ENCODE measurements at places on chromosomes 1 and 21. TPM values are rescaled to one million over a fixed set of nuclear protein-coding genes. Genes with fewer than 3 reads are reported as not detected.

ETV3L gene
- not detected for total RNA-seq

GUCA2A gene
- not detected for total RNA-seq

MYBPH gene
- total RNA-seq = 0.22 TPM

BRINP3 gene
- total RNA-seq = not detected

SLAMF6 gene
- 1.2 TPM for total RNA-seq

OR10J1 gene
- total RNA-seq = not detected

FAAP20 gene
- total RNA-seq = 42.6 TPM

UBE2G2 gene
- 123 TPM for total RNA-seq

KCNAB2 gene
- total RNA-seq = 29.0 TPM
